ENCODE measurements at places on chromosomes 1 and 21. TPM values are rescaled to one million over a fixed set of nuclear protein-coding genes. Genes with fewer than 3 reads are reported as not detected.

RGS8 gene
- total RNA-seq = not detected

RIPPLY3 gene
- not detected for total RNA-seq

PARS2 gene
- 2.6 TPM for total RNA-seq

CSRP1 gene
- total RNA-seq = 1,173 TPM

DNA sequence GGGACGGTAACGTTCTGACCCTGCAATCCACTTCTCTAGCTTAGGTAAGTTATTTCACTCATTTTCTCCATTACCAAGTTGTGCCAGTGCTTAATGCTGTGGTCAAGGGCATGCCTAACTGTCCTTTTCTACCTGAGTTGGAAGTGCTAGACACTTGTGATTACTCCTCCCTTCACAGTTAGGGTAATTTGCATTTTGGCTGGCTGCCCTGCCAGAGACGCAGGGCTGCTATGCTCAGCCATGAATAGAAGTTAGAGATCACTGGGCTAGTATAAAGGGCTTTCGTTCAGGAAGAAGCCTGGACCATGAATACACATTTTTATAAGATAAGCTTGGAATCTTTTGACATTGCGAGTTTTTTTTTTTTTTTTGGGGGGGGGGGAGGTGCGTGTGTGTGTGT lies 633.2 kb upstream of the NEGR1 start:
- no peak for DNase-seq

- DNase-seq = no peak
Observed at GRCh38 chr1:226868726-226869125, 1.7 kb upstream of the PSEN2 start.

DNA sequence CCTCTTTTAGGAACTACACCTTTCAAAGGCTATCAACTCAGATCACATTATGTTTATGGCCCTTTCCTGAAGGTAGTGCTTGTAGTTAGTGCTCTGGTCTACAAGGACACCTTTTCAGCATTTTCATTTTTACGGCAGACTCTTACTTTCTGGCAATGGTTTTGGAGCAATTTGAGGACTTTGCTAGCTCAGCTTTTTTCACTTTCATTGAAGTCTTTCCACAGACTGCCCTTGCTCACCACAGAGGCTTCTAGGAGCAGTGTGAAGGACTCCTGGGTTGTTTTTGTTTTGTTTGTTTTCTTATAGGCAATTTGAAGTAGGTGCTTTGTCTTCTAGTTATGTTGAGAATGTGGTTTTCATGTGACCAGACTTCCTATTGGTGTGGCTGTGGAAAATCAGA lies 43.1 kb downstream of the CD55 start:
- no peak for DNase-seq

GRCh38 chr21:33364830-33365229 lies 38.4 kb upstream of the IFNGR2 start:
- DNase-seq = no peak

- DNase-seq = no peak
Observed at GRCh38 chr1:209094384-209094783, 489.1 kb upstream of the CAMK1G start.

- DNase-seq = no peak
Observed at GRCh38 chr1:156346636-156347035, 8.3 kb downstream of the TSACC start.

DNA sequence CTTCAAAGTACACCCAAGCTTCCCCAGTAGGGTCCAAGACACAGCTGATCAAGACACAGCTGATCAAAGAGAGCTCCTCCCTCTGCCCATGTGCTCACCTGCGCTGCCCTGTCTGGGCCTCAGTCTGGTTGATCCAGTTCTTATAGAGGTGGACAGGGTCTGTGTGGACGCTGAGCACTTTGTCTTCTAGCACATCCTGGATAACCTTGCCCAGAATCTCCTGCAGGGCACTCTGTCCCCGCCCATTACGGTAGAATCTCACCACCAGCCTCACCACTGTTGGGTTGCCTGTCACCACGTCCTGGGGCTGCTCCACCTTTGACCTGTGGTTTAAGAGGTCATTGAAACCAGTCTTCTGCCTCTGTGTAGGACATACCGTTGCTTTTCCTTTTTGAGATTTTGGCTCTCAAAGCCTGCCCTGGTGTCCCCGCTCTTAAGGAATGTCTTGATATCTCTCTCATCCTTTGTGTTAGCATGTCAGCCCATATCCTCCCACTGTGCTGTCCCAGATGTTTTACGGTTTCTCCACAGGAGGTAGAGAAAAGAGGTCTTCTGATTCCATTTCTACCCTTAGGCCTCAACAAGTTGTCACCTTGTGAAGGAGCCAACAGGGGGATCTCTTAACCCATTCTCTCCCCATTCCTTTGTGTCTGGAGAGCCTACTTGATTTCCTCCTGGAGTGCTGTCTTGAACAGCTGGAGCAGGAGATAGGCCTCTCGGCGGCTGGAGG lies 33.5 kb downstream of the IQGAP3 start:
- no peak for DNase-seq

GRCh38 chr1:1430992-1431844 lies 4.3 kb upstream of the VWA1 start:
- no peak for DNase-seq

DNA sequence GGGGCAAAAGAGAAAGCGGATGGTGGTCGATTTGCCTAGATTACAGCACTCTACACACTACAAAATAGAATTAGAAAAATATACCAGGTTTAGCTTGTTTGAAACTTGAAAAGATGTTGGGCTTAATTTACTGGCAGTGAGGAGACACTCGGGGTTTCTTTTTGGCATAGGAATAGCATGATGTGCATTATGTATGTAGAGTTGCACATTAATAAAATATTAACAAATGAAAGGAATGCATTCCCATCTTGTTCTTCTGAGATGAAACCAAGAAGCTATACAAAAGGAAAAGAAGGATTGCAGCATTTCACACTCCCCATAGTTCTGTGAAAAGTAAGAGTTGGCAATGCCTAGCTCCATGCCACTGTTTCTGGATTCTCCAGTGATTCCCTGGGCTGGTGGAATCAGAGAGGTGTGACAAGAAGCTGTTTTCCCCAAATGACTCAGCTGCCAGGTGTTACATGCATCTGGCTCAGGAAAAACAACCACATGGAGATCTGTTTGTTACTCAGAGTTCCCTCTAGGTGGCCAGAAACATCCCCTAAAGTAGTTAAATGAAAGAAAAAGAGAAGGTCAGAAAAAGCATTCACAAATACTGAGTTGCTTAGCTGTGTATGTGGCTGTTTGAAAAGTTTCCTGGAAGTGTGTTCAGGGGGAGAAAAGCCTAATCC lies 115.6 kb downstream of the UCK2 start:
- DNase-seq = no peak

DNA sequence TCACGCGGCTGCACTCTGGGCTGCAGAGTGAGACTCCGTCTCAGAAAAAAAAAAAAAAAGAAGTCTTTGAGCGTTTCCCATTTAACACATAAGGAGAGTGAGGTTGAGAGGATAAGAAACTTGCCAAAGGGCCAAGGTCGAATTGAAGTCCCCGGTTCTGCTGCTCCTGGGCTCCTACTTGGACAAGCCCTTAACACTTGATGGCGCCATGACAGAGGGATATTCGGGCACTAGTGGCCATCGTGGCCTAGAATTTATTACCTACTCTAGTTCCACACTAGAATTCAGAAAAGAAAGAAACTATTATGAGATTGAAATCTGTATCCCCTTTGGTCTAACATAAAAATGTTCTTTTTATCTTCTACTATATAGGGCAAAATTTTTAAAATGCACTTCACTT lies 65.7 kb upstream of the NEK2 start:
- DNase-seq = no peak

DNA sequence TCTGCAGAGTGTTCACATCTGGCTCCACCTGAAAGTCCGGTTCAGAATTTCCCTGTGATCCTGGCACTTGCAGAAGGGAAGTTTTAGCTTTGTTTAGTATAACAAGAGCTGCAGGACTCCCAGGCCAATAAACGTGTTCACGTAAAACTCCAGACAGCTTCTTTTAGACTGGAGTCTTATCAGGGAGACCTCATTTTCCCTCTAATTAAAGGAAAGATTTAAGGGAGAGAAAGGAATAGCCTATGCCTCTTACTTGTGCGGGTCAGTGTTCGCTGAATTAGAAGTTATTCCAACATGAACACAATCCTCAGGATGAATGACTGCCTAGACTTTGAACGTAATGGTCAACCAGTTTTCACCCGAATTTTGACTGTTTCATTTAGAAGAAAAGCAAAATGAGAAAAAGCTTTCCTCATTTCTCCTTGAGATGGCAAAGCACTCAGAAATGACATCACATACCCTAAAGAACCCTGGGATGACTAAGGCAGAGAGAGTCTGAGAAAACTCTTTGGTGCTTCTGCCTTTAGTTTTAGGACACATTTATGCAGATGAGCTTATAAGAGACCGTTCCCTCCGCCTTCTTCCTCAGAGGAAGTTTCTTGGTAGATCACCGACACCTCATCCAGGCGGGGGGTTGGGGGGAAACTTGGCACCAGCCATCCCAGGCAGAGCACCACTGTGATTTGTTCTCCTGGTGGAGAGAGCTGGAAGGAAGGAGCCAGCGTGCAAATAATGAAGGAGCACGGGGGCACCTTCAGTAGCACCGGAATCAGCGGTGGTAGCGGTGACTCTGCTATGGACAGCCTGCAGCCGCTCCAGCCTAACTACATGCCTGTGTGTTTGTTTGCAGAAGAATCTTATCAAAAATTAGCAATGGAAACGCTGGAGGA lies 202.1 kb upstream of the SGIP1 start:
- DNase-seq = peak; percentile 84

DNA sequence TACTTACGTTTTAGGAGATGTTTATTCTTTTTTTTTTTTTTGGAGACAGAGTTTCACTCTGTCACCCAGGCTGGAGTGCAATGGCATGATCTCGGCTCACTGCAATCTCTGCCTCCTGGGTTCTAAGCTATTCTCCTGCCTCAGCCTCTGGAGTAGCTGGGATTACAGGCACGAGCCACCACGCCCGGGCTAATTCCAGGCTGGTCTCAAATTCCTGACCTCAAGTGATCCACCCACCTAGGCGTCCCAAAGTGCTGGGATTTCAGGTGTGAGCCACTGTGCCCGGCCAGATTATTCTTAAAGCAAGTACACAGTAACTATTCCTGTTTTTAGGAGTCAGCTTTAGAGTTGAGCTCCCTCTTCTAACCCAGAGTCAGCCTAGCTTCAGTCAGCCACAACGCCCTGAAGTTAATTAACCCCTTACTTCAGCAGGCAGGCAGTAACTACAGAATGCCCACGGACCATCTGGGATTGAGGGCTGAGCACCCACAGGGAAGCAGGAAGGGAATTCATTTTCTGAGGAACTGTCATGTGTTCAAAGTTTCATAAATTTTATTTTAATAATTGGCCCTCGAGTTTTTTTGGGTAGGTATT lies 5.3 kb upstream of the ID3 start:
- no peak for DNase-seq

DNA sequence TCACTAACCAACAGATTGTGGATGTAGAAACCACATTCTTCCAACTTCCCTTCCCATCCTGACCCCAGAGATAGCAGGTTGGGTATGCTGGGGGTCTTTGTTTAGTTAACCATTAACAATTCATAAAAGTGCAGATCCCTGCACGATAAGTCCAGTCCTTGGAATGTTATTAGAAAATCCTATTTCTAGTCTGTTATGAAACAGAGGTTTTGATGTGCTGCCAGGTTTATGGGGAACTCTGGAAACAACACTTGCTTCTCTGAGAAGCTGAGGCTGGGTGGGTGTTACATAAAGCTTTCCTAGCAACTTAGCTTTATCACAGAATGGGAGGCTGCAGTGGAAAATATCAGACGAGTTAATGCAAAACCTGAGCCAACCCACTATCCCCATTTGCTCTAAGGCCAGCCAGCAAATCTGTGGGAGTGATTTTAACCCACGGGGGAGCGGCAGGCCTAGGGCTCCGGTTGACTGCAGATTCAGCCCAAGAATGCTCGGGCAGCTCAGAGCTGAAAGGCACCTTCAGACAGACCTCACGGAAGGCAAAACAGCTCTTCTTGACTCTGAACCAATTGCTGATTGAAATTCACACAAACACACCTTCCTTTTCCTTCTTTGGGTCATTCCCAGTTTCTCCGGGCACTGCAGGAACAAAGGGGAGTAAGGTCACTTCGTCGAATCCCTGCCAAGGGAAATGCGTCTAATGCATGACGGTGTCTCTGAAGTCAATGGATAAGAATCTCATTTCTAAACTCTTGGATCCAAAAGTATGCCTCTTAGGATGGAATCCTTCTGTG lies 111.7 kb upstream of the IRF2BP2 start:
- DNase-seq = peak; percentile 74

DNA sequence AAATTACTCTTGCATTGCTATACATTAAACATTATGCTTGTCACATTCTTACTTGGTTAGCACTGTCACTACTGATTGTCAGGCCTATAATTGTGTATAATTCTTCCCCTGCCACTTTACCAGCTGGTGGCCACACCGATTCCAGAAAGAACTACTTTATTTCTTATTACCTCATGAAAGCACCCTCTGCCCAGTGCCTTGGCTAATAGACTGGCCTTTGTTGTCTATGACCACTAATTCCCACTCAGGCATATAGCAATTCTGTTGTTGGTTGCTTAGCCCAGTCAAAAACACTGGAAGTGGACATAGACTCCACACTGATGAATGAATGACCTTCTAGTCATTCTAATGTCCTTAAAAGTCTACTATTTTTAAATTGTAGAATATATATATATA lies 35.6 kb downstream of the MRPL39 start:
- DNase-seq = no peak

GRCh38 chr1:218847089-218847768 lies 326.4 kb upstream of the LYPLAL1 start:
- no peak for DNase-seq

DNA sequence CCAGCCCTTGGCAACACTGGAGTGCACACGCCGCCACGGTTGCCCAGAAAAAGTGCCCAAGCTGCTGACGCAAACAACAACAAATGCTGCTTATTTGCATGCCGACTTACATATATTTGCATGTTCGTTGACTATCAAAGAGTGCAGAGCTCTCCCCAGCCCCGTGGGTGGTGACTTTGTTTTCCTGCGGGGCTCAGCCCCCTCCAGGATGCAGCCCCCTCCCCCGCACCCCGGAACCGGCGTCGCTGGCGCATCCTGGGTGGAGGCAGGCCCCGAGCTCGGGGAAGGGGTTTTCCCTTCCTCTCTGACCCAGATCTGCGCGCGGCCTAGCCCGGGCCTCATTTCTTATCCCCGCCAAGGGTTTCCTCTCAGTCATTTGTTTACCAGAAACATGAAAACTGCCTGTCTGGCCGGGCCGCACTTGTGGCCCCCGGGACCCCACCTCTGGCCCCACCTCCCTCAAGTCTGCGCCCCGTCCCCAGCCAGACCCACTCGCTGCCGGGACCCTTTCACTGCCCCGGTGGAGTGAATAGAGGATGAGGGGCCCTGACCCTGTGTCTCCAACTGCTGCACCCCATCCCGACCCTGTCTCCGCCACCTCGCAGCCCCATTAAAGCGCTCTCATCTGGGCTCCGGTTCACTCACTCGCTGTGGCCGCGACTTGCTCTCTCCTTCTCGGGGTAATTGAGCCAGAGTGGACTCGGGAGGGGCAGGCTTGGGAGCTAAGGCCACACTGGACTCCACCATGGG lies 5.5 kb downstream of the TNFRSF25 start:
- no peak for DNase-seq
